ENCODE measurements at places on chromosomes 11 and 22.

DNA sequence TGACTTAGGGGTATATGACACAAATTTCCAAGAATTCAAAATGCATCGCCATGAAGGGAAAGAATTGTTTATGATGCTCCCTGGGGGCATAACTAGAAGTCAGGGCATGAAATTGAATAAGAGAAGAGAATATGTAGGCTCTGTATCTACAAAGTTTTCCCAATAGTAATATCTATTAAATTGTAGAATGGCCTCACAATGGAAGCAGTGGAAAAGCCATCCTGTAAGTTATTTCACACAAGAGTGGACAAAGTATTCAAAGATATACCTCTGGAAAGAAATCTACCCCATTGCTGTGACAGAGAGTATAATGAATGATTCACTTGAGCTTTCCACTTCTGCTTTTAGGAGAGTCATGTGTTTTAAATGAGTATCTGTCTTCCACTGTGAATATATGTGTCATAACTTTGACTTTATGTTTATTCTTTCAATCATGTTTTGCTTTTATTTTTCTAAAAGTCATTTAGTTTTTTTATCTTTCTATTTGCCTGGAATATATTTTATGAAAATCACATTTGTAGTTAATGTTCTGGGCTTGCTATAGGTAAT lies 65.7 kb upstream of the DDI1 start:
- no peak for DNase-seq

GRCh38 chr11:72586321-72587090 lies 87.7 kb downstream of the PDE2A start:
- no peak for DNase-seq

DNA sequence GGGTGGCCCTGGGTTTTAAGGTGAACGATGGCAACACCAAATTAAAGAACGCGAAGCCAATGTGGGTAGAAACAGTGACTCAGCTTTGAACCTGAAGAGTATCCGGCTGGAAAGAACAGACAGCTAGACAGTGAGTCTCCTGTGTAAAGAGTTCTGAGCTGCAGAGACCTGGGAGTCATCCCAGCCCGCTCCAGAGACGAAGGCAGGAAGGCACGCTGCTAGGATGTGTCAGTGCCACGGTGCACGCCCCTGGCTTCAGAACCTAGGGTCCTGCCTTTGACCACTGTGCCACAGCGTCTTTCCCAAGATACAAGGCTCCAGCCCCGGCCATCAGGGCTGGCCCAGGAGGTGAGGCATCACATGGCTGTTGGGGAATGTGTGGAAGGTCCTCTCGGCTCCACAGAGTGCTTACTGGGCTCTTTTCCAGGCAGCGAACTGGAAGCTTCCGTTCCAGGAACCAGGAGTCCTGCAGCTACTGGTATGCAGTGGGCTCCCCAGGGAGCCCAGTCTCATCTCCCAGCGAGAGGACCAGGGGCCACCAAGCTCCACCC lies 29.9 kb downstream of the LRFN4 start:
- DNase-seq: no peak

- DNase-seq: peak; percentile 70
Measured at GRCh38 chr11:7657306-7658025, 15.8 kb downstream of the CYB5R2 start.

DNA sequence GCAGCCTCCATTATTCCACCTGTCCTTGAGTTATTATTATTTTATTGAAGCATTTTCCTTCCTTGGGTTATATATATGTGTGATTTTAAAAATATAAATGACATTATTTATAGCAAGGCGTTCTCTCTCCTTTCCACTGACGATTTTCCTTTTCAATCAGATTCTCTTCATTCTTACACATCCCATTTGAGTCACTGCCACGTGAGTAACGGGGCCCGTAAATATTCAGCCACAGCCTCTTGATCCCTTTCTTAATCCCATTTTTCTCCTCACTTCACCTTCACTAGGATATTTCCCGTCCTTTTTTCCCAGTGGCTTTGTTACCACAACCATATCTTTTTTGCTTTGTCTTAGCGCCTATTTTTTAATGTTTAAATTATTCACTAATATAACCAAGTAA lies 396.2 kb downstream of the NTM start:
- no peak for DNase-seq

- no peak for DNase-seq
Measured at GRCh38 chr11:6433998-6434660, 6.7 kb downstream of the HPX start.

- DNase-seq: peak; percentile 57
Measured at GRCh38 chr11:86919557-86920210, 35.5 kb downstream of the FZD4 start.

GRCh38 chr11:74620531-74620930 lies 28.1 kb downstream of the POLD3 start:
- DNase-seq: no peak

- DNase-seq: no peak
Measured at GRCh38 chr11:104799251-104799650, 99.0 kb downstream of the CASP12 start.

DNA sequence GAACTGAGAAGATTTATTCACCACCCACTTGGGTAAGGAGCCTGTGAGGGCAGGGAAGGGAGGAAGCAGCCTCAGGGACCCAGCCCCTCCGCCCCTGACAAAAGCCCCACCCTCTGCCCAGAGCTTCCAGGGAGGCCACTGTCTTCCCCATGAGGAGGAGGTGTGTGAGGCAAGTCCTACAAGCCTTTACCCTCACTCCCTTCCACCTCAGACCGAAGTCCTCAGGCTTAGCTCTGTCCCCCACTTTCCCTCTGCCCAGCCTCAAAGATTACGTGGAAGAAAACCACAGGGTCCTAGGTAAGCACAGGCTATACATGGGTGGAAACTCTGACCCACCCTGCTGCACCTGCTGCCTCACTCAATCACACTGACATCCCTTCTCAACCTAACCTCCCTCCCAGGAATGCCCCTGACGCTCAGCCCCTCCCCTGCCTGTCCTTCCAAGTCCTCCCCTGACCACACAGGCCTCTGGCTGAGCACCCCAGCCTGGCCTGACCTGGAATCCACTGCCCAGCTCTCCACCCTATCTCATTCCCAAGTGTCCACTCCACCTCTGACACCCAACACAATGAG lies 3.6 kb upstream of the ARAP1 start:
- no peak for DNase-seq

GRCh38 chr11:827146-827896 lies 398 bp upstream of the CRACR2B start:
- no peak for DNase-seq

GRCh38 chr11:111166598-111166997 lies 78.9 kb upstream of the POU2AF2 start:
- no peak for DNase-seq

DNA sequence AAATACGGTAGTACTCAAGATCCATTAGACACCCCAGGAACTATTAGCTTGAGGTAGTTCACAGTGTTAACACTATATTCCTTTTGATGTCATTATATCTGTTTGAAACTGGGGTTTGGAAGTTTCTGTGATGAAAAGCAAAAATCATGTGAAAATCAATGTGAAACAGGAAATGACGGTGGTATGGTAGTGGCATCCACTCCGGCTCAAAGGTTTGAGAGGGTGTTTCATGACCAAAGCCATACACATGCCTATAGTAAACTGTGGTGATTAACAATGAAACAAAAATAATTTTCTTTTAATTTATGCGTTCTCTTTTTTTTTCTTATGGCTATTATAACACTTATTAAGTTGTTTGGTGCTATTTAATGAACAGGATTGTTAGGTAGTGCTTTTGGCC lies 10.9 kb downstream of the RAB38 start:
- DNase-seq: no peak

DNA sequence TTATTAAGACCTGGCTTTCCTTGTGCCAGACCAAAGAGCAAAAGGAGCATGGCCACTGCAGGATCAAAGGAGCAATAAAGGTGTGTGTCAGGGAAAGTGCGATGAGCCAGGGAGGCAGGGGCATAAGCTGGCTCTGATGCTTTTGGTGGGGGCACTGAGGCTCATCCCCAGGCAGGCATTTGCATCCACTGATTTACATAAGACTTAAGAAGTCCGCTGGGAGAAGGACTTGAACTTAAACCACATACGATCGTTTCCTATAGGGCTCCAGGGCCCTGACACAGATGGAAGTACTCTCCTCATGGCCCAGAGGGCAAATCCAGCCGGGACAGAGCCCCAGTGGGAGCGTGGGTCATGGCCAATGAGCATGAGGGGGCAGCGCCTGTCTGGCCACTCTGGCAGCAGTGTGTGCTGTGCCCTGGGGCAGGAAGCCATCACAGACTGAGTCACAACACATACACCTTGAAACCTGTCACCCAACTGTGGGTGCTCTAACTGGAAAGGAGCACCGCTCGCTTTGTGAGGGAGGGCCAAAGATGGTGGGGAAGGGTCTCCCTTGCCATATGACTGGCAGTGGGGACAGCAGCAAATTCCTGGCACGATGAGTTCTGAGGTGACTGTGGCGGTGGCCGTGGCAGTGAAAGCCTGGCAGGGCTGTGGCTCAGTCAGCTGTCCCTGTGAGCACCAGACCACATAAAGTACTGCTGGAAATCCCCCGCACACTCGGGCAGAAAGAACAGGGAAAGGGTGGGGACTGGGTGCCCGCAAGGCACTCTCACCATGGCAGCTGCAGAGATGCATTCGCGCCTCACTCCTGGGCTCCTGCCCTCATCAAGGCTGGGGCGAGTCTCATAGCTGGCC lies 79.4 kb upstream of the LMO1 start:
- no peak for DNase-seq

GRCh38 chr22:41801886-41802285 lies 1.4 kb downstream of the CCDC134 start:
- no peak for DNase-seq

DNA sequence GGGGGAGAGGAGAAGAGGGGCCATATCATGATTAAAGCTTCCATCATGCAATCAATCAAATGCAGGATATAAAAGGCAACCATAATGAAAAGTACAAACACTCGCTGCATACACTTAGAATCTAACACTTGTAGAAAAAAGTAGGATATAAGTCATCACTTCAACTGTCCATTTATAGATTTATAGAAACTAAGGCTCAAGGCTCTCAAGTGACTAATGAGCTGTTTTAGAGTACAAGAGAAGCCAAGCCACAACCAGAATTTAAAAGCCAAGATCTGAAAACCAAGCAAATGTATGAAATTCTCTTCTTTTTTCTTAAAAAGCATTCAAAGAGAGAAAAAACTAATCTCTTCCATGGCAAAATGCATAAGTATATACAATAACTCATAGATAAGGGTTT lies 160.2 kb upstream of the BLID start:
- DNase-seq: no peak

DNA sequence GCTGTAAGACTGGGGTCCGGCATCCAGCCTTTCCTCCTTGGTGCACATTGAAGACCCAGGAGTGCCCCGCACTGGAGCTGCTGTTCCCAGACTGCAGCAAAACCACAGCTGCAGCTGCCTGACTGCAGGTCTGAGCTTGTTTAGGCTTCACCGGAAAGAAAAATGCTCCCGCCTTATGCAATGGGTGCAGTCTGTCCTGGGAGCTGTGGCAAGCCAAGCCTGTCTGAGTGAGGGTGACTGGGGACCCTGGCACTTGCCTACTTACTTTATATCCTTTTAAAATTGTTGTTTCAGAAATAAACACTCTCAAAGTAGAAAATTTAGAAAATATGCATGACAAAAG lies 23.3 kb upstream of the CD44 start:
- no peak for DNase-seq

- DNase-seq: no peak
Measured at GRCh38 chr11:35747668-35748067, 85.1 kb downstream of the TRIM44 start.

GRCh38 chr11:6703247-6704063 lies 20.3 kb upstream of the MRPL17 start:
- peak; percentile 25 for DNase-seq
